ENCODE measurements at places on chromosomes 2 and 18.

- DNase-seq = peak; percentile 27
Observed at GRCh38 chr2:96538487-96539214, 2.1 kb downstream of the ARID5A start.

DNA sequence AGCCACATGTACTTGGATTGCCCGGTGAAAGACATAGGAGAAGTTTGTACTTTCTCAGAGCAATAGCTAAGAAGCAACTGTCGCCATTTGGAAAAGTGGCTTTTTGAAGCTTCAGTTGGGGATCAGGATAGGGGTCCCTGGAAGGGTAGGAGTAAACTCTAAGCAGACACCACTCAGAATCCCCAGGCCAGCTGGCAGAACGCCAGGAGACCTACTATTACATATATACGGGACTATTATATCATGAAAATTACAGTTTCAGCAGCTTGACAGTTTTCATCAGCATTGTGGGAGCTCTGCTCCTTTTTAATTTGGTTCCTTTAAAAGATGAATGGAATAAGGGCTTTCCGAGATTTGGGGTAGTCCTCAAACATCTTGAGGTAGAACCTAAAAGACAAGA is 54.9 kb downstream of the SRD5A2 start:
- DNase-seq = no peak

GRCh38 chr2:239600001-239600593 is 199.3 kb upstream of the HDAC4 start:
- no peak for DNase-seq

DNA sequence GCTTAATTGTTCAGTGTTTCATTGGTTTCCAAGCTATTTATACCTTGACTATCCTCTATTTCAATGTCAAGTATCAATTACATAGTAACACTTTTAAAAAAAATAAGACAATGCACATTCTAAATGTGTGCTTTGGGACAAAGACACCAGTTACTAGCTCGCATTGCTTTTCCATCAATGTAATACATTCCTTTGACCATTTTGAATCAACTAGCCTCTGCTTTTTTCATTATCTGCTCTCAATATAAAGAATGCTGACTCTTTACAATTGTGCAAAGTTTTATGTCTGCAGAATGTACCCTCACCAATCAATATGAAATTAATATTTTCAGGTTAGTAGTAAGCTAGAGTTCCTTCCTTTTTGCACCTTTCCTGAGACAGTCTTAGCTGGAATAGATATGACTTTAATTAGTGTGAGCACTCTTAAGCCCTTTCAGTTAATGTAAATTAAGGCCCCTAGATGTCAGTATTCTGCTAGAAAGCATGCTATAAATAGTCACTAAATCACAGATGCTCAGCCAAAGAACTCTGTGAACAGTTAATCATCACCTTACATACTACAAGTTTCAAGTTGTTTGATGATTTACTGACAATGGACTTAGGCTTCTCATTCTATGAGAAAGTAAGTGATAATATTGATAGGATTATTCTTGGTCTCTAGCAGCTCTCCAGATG is 413.6 kb downstream of the PTH2R start:
- DNase-seq = no peak

DNA sequence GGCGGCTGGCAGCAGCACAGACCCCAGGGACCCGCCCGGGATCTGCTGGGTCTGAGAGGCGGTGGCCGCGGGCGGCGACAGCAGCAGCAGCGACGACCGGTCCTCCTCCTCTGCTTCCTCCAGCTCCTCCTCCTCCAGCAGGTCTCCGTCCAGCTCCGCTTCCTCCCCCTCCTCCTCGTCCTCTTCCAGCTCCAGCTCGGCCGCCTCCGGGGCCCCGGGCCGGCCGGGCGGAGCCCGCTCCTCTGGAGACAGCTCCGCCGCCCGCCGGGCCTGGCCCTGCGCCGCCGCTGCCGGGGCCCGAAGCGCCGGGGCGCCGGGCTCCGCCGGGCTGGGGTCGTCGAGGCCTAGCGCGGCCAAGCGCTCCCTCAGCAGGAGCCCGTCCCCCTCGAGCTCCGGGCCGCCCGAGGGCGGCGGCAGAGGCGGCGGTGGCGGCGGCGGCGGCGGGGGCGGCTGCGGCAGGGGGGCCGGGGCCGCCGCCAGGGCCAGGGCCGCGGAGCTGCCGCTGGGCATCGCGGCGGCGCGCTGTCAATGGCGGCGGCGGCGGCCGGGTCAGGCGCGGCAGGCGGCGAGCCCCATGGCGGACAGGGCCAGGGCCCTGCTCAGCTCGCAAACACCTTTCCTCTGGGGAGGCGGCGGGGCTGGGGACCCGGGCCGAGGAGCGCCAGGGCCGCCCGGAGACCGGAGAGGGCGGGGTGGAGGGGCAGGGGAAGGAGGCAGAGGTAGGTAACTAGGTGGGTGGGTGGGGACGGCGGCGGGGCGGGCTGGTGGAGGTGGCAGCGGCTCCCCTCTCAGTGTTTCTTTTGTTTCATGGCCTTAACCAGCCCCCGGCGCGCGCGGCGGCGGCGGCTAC is 445 bp downstream of the MEX3C start:
- peak; percentile 60 for DNase-seq

DNA sequence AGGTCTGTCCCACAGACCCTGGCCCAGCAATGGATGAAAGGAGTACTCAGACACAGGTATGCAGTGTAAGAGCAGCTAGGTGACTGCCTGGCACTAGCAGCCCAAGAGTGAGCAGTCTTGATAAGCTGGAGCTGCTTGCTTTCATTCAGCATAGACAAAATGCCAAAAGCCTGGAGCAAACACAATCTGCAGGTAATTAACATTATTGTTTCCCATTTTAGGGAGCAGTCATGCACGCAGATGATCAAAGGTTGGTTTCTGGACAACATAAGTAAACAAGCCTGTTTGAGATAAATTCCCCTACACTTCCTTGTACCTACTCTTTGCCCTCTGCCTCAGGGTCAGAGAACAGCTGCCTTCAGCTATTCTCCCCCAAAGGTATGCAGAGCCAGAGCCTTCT is 73.7 kb upstream of the MSTN start:
- DNase-seq = no peak

DNA sequence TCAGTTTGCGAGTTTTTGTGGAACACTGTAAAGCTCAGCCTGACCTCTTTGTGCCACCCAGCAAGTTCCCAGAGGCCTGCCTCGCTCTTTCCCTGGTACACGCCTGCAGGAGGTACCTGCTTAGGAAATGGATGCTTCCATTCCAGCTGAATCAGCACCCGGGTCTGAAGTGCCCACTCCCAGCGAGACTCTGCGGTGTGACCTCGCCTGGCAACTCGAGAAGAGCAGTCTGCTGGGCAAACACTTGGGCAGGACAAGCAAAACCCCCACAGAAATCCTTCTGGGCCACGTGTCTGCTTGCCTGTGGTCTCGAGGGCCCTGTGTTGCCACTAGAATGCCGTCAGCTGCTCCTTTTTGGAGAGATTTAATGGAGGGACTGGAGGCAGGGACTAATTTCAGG is 127.6 kb downstream of the MAPK4 start:
- no peak for DNase-seq

DNA sequence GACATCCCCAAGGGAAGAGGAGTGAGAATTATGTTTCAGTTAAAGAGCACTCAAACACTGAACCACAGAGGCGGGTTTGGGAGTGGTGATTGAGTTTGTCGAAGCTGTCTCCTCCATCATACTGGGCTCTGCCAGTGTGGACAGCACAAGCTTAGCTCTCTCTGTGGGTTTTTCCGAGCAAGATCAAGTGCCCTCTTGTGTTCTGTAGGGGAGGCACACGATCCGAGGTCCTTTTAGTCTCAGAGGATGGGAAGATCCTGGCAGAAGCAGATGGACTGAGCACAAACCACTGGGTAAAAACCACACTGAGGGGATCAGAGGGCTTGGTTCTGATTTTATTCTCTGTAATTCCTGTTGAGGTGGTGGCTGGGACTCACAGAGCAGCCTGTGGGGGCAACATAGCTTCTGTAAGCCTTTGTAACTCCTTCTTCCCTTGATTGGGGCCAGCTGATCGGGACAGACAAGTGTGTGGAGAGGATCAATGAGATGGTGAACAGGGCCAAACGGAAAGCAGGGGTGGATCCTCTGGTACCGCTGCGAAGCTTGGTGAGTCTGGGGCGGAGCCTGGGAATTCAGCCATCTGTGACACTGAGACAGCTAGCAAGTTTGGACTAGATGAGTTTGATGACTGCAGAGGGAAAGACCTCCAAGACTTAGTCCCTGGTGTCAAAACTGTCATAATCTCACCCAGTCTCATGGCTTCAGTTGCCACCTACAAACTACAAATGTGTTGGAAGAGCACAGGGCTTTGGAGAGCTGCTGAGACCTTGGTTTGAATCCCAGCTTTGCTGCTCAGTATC is 2.0 kb downstream of the NAGK start:
- peak; percentile 69 for DNase-seq

- no peak for DNase-seq
Observed at GRCh38 chr2:47250586-47251403, 95.7 kb upstream of the STPG4 start.

GRCh38 chr2:15964936-15965563 is 24.7 kb downstream of the MYCN start:
- no peak for DNase-seq

GRCh38 chr2:61928826-61929461 is 23.5 kb downstream of the COMMD1 start:
- DNase-seq = no peak

- no peak for DNase-seq
Observed at GRCh38 chr2:3504741-3505140, 14.6 kb downstream of the ADI1 start.

- no peak for DNase-seq
Observed at GRCh38 chr18:44723411-44723810, 42.7 kb downstream of the SETBP1 start.

- DNase-seq = no peak
Observed at GRCh38 chr2:223008162-223008561, 43.8 kb upstream of the KCNE4 start.

DNA sequence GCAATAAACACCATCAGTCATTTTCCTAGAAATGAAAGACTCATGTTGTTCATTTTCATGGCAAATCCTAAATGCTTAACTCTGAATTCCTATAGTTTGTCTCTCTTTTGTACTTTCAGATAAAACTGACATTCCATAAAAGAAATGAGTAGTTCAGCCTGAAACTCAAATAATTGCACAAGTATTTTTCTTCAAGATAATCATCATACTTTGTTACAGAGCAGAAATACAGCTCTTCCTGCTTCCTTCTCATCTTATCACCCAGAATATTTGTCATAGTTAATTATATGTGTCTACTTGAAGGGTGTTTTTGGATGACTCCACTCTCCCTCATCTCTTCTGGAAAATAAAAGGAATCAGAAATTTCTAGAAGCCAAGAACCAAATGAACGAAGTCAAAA is 141.1 kb downstream of the HNMT start:
- no peak for DNase-seq

- DNase-seq = no peak
Observed at GRCh38 chr18:3655254-3656050, 205.5 kb downstream of the TGIF1 start.

DNA sequence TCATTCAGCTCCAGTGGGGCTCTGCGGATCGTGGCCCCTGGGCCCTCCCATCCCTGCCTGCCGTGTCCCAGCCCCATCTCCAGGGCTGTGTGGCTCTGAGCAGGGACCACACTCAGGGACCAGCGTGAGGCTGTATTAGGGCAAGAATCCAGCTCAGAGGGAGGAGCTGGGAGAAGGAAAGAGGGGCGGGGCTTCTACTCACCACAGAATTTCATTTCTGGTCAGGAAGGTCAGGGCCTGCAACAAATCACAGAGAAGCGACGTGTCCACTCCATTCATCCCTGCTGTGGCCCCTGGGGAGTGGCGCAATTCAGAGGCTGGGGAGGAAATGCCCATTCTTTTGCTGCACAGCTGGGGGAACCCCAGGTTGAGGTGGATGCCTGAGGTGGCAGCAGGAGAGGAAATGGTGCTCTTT is 828 bp downstream of the CIB4 start:
- DNase-seq = peak; percentile 66

- no peak for DNase-seq
Observed at GRCh38 chr18:34544930-34545329, 165.2 kb upstream of the DTNA start.

All from GM03348 (cell line).